Amygdala (tissue), 56 donors: ENCODE measurements at places on chromosomes 6 and 20.

GRCh38 chr6:111662072-111662793 is 56.6 kb upstream of the TRAF3IP2 start:
- no peak for DNase-seq

- DNase-seq, result no peak
These were observed 220.0 kb downstream of the ANKRD60 start for GRCh38 chr20:58008413-58008812.

- no peak for DNase-seq
These were observed 4.4 kb downstream of the TRMT6 start for GRCh38 chr20:5945963-5946362.

DNA sequence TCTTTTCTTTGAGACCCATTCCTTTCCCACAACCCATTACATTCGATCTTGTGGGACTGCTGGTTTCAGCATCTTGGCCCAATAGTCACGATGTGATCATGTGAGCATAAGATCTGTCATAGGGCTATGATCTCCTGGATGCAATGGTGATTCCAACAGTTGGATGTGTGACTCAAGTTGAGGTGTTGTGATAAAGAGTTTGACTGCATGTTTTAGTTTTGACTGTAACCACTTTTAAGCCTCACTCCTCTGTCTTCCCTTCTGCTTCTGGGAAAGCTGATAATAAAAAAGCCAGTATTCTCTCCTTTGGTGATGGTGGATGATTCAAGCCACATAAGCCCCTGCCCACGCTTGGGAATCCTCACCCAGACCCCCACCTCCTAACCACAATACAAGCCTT is 117.0 kb upstream of the ASCC3 start:
- DNase-seq, result no peak

- no peak for DNase-seq
These were observed 32.0 kb upstream of the GJA10 start for GRCh38 chr6:89862273-89862672.

- no peak for DNase-seq
These were observed 294.4 kb upstream of the TBX18 start for GRCh38 chr6:85058806-85059205.

DNA sequence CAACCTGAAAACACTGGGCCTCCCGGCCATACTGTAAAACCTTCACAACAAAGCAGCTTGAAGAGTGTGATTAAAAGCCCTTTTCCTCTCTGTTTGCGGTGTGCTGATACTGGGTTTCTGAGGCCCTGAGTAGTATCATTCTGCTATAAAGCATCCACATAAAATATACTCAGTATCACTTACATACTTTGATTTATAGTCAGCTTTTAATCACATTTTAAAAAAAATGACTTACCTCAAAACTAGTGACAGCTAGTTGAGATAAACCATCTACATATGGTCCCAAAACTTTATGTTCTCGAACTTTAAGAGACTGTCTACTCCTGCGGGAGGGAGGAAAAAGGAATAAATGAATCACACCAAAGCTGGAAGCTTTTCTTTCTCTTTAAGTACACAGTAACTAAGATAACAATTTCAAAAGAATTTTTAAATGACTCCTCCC is 135.7 kb downstream of the KIF13A start:
- DNase-seq, result no peak

GRCh38 chr6:9623985-9624384 is 790.9 kb downstream of the TFAP2A start:
- no peak for DNase-seq

DNA sequence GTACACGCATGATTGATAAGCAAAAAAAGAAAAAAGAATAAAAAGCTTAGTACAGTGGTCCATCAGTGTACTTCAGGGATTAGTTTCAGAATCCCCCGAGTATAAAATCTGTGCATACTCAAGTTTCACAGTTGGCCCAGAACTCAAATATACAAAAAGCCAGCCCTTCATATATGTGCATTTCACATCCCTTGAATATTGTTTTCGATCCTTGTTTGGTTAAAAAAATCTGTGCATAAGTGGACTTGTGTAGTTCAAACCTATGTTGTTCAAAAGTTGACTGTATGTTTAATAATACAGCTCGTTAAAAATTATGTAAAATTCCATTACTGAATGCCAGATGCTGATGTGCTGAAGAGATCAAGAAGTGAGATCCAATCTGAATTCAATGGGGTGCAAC is 54.2 kb downstream of the LHFPL5 start:
- DNase-seq, result no peak

GRCh38 chr6:150857062-150857944 is 8.2 kb upstream of the MTHFD1L start:
- DNase-seq, result no peak

DNA sequence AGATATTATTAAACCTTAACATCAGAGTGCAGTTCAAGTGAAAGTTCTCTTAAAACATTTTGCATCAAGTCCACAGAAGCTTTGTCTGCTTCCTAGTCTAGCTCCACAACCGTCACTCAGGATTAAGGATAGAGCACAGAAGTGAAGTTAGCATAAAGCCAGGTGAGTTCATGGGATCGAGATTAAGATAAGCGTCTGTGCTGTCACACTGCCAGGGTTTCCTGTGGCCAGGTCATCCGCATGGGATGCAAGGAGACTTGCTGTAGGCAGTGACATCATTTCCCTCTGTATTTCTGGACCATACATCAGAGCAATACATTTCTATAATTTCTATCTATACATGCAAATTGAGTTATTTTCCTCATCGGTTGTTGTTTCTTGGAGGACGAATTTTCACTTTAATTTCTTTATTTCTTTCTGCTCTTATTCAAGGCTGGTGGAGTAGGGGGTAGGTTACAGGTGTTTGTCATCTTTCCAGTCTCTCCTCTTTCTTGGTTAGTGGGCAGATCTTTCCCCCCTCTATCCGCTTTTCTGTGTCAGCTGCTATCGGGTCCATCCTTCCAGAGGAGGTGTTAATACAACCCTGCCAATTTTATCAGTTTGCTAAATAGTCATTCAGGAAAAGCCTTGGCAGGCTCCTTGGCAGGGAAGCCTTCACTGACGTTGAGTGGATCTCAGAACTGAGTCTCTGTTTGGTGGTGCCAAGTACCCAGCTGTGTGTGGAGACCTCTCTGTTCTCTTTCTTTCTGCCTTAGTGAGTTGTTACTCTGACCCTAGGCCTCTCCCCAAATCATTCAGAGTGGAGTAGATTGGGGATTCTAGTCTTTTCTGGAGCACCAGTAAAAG is 307.6 kb upstream of the MAP3K7 start:
- DNase-seq, result no peak

DNA sequence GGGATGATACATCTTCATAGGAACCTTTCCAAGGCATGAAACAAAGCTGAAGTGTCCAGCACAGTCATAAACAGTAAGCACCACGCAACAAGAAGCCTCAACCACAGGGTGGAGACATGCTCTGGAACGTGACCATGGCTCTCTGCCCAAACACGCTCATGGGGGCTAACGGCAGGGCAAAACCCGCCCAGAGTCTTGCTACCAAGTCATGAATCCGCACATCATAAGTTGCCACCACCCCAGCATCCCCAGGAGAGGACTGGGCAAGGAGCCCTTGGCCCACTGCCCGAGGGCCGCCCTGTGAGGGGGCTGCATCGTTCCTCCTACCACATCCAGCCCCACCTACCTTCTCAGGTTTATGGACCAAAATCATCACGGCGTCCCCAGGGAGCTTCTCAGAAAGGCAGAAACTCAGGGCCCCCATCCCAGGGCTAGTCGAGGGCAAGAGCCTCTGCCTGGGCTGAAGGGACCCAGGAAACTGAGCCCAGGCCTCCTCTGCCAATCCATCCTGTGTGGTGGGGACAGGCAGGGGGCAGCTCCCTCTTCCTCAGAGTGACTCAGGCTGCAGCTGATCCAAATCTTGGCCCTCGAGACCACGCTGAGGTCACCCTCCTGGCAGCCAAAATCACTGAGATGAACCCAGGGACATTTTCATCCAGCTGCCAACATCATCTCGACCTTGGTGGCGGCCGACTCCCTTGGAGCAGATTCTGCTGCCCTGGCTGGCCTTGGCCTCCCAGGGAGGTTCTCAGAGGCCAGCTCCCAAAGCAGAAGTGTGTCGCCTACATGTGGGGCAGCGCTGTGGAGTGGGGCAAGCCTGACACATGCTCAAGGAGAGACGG is 42.6 kb downstream of the BMP7 start:
- DNase-seq, result no peak

DNA sequence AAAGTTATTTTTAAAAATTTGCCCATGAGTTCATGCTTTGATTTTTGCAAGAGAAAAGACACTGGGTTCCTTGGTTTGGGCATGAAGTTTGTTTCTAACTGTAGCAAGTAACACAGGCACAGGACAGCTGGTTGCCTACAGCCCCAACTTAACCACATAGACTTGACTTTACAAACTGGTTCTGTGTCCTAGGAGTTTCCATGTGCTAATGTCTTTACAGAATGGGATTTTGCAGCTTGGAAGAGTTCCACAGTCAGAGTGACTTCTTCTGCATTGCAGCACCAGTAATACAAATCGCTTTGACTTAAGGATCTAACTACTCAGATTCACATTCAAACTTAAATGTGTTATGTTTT is 44.3 kb downstream of the OR2B2 start:
- DNase-seq, result no peak

GRCh38 chr6:157753291-157753690 is 69.8 kb upstream of the SNX9 start:
- no peak for DNase-seq

GRCh38 chr6:16183187-16183664 is 54.3 kb downstream of the MYLIP start:
- no peak for DNase-seq

DNA sequence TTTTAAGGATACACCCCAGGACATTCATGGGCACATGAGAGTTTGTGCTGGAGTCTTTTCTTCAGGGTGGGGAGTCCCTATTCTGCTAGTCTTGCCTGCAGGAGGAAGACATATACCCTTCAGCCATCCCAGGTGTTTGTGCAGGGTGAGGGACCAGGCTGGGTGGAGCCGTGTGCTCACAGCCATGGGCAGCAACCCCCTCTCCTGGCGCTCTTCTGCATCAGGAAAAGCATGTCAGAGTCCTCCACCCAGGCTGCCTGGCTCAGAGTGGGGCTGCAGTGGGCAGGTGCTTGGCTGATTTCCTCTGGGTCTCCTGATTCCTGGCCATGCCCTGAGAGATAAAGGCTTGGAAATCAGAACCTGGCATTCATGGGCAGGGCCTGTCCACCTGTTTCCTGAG is 22.7 kb upstream of the MLN start:
- no peak for DNase-seq

- DNase-seq, result no peak
These were observed 112.2 kb upstream of the LAMP5 start for GRCh38 chr20:9402141-9402540.

DNA sequence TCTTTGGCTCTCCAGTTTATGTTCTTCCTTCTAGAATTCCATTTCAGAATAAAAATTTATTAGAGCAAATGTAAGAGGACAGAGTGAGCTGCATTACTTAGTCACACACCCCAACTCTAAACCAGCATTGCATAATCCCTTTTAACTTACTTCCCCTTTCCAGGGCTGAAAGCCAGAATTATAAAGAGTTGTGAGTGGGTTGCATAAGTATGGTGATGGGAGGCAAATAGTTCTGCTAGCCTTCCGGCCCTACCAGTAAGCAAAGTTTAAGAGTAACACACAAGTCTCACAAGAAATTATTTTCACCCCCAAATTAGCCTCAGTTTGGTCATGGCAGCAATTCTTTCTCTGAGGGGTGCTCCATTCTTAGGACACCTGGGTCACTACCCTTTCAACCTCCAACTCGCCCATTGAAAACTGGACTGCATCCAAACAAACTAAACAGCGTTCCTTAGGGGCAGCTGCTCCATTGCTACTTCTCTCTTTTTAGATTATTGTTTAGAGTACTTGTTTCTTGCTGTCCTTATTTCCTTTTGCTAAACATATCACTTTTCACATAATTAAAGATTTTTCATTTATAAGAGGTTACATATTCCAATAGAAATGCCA is 1.6 kb downstream of the KIAA0408 start:
- no peak for DNase-seq

DNA sequence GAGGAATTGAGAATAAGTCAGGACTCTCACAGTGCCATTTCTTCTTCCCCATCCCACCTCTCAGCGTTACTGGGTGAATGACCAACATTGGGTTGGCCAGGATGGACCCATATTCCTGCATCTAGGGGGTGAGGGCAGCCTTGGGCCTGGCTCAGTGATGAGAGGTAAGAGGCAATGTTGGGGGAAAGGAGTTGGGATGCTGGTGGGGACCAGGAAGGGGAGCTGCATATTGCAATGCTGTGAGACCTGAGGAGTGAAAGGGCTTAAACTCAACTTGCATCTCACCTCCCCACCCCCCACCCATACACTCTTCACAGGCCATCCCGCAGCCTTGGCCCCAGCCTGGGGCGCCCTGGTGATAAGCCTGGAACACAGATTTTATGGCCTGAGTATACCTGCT is 1.3 kb downstream of the PRSS16 start:
- no peak for DNase-seq

GRCh38 chr6:55812509-55812908 is 62.9 kb downstream of the BMP5 start:
- no peak for DNase-seq

DNA sequence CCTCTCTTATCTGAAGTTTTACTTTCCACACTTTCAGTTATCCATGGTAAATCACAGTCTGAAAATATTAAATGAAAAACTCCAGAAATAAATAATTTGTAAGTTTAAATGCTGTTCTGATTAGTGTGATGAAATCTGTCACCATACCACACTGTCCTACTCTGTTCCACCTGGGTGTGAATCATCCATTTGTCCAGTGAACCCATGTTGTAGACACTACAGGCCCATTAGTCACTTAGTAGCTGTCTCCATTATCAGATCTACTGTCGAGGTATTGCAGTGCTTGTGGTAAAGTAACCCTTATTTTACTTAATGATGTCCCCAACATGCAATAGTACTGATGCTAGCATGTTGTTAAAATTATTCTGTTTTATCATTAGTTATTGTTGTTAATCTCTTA is 29.2 kb upstream of the MMS22L start:
- DNase-seq, result no peak

- peak; percentile 71 for DNase-seq
These were observed 435 bp downstream of the DLK2 start for GRCh38 chr6:43454696-43455530.
